Karpas-422 (cell line): ENCODE measurements at places on chromosomes 6 and 20. TPM values are rescaled to one million over a fixed set of nuclear protein-coding genes. Genes with fewer than 3 reads are reported as not detected.

DNA sequence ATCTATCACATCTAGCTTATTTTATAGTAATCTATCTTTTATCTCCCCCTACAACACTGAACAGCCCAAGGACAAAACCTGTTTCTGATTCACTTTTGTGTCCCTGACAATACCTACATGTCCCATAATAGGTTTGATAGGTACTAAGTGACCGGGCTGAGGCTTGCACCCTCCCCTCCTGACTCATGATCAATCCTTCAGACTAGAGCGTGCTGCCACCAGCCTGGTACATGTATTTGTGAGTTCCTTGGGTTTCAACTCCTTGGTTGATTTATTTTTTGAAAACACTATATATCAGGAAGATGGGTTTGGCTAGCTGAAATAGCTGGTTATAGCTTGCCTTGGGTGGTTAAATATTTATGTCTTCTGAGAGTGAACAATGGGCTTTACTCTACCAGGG, 41.6 kb upstream of the RAB23 start:
- no peak for DNase-seq

GRCh38 chr6:27138837-27139755, 108.4 kb upstream of the PRSS16 start:
- peak; percentile 92 for DNase-seq

The GSTA1 gene
- total RNA-seq = not detected in 2 replicates

- DNase-seq = no peak
Measured at GRCh38 chr6:170452767-170453545, 100.2 kb downstream of the PSMB1 start.

The JPH2 gene
- not detected in 2 replicates for total RNA-seq

The DNAH8 gene
- total RNA-seq = not detected in 2 replicates

DNA sequence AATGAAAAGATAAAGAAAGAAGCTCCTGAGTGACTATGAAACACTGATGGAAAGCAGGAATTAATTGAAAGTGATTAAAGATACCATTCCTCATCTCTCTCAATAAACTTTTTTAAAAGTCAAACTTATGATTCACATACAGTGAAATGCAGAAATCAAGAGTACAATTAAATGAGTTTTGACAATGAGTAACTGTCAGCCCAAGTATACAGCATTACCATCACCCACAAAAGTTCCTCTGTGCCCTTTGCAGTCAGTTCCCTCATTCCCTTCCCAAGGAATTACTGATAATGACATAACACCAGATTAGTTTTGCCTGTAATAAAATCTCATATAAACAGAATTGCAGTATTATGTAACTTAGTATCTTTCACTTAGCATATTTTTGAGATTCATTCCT, 44.5 kb downstream of the ATG5 start:
- no peak for DNase-seq

The DCDC2 gene
- total RNA-seq = 0.11 and 0.26 TPM in 2 replicates

- no peak for DNase-seq
Measured at GRCh38 chr6:40473026-40473425, 114.1 kb downstream of the LRFN2 start.

The ECT2L gene
- total RNA-seq = not detected in 2 replicates

DNA sequence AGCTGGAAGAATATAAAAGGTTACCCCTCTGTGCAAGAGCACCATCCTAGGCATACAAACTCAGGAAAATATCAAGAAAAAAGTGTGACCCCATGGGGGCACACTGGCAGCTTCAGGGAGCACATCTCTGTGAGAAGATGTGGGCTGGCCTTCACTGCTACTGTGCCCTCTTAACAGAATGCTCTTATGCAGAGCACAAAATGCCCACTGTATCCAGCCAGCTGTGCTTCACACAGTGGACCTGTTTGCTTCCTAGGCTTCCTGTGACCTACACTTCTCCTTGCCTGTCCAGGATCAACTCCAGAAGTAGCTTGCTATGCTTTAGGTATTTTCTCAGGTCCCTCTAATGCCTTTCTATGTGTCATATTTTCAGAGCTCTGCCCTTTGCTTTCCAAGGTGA, 380.2 kb upstream of the MMS22L start:
- DNase-seq = no peak

- no peak for DNase-seq
Measured at GRCh38 chr6:19035461-19036195, 648.5 kb downstream of the RNF144B start.

The TMEM244 gene
- total RNA-seq = not detected in 2 replicates

- no peak for DNase-seq
Measured at GRCh38 chr6:4372866-4373265, 237.5 kb upstream of the ECI2 start.

DNA sequence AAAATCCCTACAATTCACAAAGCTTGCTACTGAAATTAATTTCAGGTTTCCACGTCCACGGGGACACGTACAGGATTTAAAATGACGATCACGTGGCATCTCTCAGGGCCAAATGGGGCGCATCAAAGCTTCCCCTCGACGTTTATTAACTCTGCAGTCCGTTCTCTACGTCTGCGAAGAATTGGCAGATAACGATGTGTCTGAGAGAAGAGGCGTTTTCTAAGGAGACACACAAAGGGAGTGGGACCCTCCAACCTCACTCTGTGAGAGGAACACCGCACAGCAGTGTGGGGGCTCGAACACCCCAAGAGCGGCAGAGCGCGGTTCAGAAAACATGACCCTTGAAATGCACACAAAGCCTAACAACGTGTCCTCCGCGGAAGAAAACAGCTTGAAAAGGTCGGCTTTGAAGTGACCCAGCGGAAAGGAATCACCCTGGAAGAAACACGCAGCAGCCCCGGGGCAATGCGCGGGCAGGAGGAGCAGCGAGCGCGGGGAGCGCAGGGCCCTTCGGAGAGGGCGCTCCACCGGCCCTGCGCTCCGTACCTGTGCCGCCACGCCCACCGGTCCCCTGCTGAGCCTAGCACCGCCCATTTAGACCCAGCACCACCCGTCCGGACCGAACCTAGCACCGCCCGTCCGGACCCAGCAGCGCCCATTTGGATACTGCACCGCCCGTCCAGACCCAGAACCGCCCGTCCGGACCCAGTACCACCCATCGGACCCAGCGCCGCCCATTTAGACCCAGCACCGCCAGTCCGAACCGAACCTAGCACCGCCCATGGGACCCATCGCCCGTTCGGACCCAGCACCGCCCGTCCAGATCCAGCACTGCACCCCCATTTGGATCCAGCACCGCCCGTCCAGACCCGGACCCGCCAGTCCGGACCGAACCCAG, 1.1 kb upstream of the AFDN start:
- no peak for DNase-seq

DNA sequence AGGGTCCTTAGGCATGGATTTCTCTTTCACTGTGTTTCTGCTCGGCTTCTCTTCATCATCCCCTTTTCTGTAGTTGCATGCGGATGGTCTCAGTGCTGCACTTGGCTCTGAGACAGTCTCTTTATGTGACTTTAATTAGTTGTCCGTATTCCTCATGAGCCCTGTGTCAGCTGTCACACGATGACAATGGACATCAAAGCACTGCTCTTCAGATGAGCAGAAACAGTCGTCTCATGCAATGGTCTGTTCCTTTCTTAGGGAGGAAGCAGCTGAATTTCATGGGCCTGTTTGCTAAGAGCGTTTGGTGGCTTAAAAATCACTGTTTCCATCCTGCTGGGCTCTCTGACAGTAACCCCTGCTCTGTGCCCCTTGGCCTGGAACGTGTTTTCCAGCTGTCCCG, 64.9 kb downstream of the SYTL3 start:
- no peak for DNase-seq

DNA sequence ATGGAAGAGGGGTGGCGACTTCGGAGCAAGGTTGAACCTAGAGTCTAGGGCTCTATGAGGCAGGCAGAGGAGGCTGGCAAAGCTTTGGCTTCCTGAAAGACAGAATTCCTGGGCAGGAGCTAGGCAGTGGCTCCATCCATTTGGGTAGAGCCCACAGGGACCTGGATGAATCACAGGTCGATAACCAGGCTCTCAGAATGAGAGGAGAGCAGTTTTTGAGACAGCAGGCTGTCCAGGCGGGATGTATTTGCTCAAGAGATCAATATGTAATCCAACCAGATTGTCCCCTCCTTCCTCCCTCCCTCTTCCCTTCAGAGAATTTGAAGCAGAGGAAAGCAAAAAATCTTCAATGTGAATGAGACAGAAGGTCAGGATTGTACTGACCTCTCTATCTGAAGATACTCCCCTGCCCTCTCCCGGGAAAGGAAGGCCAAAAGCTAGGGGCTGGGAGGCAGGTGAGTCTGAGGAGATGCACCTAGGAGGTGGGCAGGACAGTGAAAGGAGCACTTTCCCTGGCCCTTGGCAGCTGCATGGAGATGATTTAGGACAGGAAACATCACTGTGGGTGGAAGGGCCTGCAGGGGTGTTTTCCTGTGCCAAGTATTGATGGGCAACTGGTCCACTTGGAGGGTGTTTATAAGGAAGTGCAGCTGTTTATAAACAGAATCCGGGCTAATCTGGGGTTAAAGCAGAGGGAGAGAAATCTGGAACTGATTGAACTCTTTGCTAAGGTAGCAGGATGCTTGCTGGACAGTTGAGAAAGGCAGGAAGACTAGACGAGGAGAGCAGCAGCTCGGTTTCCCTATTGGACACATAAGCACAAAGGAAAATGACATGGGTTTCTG, 212.4 kb upstream of the LRFN2 start:
- DNase-seq = no peak
